Fibroblast of skin of right biceps (primary cell): ENCODE measurements at places on chromosomes 7 and 10.
A peak's percentile ranks its signal among the peaks of the same experiment; 100 is the strongest.

DNA sequence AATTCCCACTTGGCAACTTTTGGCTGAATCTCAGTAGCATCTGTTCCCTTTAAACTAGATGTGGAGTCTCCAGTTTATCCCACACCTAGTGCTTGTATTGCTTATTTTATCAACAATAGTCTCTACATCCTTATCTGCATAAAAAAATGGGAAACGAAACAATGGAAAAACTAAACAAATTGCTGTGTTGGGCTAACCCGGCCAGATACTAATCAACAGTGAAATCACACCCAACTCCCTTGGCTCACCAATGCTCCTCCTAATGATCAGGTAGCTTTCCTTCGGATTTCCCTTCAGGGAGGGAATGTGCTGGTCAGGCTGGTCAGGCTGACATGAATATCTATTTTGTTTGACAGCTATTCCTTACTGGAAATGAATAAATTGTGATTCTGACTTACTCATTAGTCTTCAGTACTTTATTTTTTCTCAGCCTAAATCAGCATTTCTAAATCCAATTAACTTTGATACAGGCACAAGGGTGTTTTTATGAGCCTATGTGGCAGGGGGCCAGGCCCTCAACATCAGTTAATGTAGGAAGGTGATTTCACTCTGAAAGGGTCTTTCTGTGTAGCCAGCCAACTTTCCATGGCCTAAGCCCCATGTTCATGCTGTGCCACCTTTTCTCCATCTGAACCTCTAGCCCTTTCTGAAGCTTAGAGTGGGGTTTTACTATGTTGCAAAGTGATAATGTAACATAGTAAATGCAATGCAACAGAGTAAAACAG lies 170.5 kb upstream of the NPSR1 start:
- no peak for DNase-seq

GRCh38 chr10:66983475-66983818 lies 57.6 kb downstream of the LRRTM3 start:
- no peak for DNase-seq

DNA sequence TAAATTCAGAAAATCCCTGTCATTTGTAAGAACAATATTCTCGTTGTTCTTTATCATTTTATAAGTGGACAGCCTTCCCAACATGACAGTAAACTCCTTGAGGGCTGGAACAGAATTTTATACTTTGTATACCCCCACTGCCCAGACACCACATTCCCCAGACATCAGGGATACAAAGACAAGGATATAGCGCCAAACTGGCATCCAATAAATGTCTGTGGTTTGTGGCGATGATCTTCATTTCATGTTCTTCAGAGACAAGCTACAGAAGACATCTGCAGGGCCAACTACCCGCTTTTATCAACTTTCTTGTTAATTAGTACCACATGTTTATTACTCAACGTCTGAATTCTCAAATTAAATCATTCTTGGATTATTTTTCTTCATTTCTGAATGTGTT lies 155.9 kb downstream of the ATE1 start:
- DNase-seq: peak; percentile 88

GRCh38 chr7:25580141-25580540 lies 351.9 kb upstream of the NPVF start:
- DNase-seq: no peak

DNA sequence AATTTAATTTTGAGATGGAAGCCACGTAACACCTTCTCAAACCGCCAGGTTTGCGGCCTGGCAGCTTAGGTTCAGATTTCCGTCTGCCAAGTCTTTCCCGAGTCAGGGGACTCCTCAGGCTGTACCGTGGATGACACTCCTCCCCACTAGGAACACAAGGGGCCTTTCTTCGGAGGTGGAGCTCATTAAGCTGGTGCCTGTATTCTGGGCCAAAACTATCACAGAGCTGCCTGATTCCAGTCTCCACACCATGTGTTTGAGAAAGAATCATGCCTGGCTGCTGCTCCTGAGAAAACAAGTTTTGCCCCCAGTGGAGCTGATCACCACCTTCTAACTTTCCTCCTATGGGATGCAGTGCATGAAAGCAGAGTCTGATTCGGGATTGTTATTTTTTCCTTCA lies 44.8 kb downstream of the TMEM209 start:
- no peak for DNase-seq

GRCh38 chr10:18504161-18504560 lies 147.2 kb downstream of the NSUN6 start:
- DNase-seq: no peak

- DNase-seq: no peak
These were observed 487.0 kb upstream of the SEMA3D start for GRCh38 chr7:85673876-85674275.

GRCh38 chr10:6062101-6062771 lies at the start of gene IL2RA:
TSS of gene IL2RA (minus strand) at chr10:6062367. CDS start at chr10:6062151, 216 bp downstream.
- DNase-seq: no peak

GRCh38 chr7:20085086-20085485 lies 132.1 kb downstream of the MACC1 start:
- DNase-seq: no peak

DNA sequence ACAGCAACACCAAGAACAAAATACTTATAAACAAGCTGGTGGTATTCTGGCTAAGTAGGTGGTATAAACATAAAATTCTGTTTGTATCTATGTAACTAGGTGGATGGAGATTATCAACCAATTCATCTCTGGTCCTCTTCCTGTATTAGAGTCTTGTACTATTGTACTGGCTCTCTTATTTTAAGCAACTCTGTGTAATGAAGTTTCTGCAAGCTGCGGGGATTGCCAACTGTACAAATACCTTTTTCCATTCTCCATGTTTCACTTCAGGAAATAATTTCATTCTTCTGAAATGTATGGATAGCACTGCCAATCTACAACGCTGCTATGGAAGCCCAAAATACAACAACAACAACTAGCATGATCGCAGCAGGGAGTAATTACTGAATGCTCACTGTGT lies 44.8 kb downstream of the JAZF1 start:
- DNase-seq: no peak

DNA sequence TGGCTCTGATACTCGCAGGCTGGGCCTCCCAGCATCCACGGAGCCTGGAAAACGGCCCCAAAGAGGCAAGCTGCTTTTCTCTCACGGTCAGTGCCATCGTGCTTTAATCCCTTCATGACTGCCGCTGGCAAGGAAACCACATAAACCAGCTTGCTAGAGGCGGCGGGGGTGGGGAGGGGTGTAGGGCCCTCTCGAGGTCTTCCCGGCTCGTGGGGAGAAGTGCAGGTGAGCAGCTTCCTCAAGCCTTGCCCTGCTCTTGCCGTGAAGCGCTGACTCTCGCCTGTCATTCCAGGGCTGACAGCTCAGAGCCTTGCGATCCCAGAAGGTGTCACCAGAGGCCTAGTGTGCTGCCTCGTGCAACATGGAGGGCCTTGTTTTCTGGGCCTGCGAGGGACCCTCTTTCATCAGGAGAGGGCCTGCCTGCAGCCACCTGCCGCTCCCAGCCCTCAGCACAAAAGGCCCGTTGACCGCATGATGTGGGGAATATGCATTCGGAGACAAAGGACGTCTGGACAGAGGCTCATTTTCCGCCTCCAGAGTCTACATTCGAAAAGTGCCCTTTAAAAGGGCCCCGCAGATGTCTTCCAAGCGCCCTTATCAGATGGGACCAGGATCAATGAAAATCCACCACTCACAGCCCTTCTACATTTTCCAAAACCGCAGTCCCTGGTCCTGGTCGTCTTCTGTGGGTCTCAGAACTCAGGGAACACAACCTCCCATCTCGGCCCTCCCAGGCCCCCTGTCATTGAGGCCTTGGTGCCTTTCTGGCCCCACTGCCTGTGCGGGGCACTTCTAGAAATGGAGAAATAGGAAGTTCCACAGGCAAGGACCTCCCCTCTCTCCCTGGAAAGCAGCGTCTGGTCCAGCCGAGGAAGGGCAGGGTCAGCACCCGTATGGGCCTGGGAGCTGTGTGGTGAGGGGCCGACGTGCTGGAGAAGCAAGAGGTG lies 58.7 kb downstream of the ZRANB1 start:
- DNase-seq: peak; percentile 35

DNA sequence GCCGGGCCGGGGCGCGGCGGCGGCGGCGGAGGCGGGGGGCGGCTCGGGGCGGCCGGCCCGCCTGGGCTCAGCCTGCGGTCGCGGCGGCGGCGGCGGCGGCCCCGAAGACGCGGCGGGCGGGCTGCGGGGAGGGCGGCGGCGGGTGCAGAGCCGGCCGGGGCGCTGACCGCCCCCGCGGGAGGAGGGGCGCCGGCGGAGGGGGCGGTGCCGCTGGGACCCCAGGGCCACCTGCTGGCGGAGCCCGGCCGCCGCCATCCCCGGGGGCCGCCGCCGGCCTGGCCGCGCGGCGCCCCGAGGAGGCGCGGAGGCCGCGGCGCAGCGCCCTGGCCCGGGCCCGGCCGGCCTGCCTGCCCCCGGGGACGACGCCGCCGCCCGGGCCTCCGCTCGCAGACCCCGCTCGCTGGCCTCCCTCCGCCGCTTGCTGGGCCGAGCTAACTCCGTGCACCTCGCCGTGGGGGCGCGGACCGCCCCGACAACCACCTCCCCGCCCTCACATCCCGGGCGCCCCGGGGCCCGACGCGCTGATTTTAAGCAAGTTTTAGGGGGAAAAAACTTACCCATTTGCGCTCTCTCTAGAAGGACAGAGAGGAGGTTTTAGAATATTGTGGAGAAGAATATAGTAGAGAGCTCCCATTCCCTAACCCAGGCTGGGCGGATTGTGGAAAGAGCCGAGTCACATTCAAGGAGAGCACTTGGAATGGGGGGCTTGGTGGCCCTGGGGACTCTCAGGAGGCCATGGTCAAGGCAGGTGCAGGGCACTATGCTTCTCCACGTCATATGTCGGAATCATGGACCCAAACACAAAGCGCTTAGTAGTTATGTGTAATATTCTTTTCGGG lies at the start of gene BEND7:
Gene BEND7, minus strand, starts transcription at position 140 of the 839 bp plus-strand sequence. CDS start 481 bp downstream, outside the sequence.
- DNase-seq: peak; percentile 25

- no peak for DNase-seq
These were observed 40.0 kb downstream of the GSDME start for GRCh38 chr7:24717247-24717622.

GRCh38 chr10:17006631-17007417 lies 122.8 kb downstream of the CUBN start:
- DNase-seq: peak; percentile 61

GRCh38 chr7:101688183-101688831 lies 59.2 kb upstream of the MYL10 start:
- peak; percentile 52 for DNase-seq

DNA sequence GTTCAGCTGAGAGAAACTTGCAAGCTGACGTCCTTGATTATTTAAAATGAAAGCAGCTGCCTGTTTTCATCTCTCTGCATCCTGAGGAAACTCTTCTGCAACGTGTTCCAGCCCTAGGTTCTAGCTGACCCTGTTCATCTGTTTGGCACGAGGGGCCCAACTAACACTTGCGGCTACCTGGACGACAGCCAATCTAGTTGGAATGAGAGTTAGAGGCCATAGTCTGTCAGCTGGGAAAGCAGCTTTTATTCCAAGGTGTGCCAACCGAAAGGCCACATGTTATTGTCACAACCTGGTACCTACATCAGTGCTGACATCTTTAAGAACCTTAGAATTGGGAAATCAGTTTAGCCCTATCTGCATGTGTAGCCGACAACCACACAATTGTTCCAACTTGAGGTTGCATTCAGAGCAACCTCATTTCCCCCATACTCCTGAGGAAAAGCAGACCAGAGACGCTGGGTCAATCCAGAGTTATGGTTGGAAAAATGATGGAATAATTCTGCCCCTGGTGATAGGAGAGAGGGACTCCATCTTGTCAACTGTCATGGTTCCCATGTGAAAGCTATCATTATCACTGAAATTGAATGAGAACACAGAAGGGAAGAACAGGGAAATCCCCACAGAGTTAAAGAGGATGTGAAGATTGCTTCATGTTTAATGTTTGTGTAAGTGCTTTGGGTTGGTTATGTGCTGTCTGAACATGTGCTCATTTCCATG lies 121.6 kb downstream of the EGFR start:
- peak; percentile 39 for DNase-seq

- no peak for DNase-seq
These were observed 150.2 kb upstream of the AKR1E2 start for GRCh38 chr10:4675808-4676207.

GRCh38 chr10:5609952-5610616 lies 56.3 kb downstream of the ASB13 start:
- DNase-seq: peak; percentile 53

DNA sequence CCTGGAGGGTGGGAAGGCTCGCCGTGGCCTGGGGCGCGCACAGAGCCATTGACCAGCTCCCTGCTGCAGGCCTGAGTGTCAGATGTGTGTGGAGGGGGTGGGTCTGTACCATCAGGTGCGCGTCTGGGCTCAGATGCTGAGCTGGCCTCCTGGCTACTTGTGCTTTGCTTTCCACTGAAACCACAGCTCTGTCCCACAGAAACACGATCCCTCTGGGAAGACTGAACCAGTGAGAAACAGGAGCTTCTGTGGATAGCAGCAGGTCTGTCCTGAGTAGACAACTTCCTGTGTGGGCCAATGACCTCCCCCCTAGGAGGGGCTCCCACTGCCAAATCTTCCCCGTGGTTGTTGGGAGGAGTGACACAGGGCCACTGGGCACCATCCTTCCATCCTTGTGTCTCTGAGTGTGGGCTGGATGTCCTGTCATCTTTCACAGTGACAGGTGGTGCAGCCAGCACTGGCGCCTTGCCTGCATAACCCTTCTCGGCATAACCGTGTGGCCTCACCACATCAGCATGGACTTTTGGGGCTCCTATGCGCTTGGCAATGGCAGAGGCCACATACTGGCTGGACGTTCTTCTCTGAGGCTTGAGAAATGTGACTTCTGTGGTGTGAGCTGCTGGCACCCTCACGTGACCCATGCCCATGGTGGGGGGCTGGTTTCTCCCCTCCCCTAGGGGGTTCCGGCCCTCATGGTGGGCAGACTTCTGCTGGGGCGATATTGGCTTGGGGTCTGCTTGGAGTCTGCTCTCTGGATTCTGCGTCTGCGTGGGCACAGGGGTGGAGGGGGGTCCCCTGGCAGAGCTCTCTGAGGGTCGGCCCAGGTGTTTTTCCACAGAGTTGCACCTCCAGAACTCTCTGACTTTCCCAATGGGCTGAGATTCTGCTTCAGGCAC lies 245.5 kb upstream of the GRB10 start:
- DNase-seq: no peak

DNA sequence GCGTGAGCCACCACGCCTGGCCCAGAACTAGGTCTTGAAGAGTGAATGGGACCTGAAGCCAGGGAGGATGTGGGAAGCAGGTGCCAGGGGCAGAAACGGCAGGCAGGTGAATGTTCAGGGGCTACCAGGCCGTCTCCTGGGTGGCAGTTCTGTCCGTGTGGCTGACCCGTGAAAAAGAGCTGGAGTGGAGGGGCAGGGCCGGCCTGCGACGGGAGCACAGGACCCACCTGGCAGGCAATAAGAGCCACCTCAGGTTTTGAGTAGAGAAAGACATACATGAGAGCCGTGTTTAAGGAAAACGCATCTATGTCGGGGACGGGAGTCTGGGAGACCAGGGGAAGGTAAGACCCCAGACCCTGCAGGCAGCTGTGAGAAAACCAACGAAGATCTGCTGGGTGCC lies 70.7 kb upstream of the ATP6V0A4 start:
- no peak for DNase-seq

- DNase-seq: no peak
These were observed 1.9 kb downstream of the VWDE start for GRCh38 chr7:12401538-12402364.

- peak; percentile 83 for DNase-seq
These were observed 44.0 kb downstream of the RTKN2 start for GRCh38 chr10:62224606-62225005.
